Renal cortical epithelial cell (primary cell): ENCODE measurements at places on chromosomes 1 and 21. TPM values are rescaled to one million over a fixed set of nuclear protein-coding genes. Genes with fewer than 3 reads are reported as not detected.

The TFF3 gene
- total RNA-seq: 0.40 and 0.87 TPM in 2 replicates

The SLAMF7 gene
- 0.17 TPM in 1 of 2 replicates, not detected in the other for total RNA-seq

The DISP3 gene
- under 0.01 TPM in 1 of 2 replicates, not detected in the other for total RNA-seq

The NPL gene
- total RNA-seq: 0.35 and 1.5 TPM in 2 replicates

The TSPAN2 gene
- 9.8 and 14.1 TPM in 2 replicates for total RNA-seq

The RORC gene
- total RNA-seq: 2.1 and 3.9 TPM in 2 replicates

The TCEA3 gene
- total RNA-seq: 4.2 and 9.6 TPM in 2 replicates

The ATP8B2 gene
- total RNA-seq: 46.3 and 58.7 TPM in 2 replicates

The WARS2 gene
- 24.3 and 24.7 TPM in 2 replicates for total RNA-seq

The BMP8A gene
- 0.10 TPM in 1 of 2 replicates, not detected in the other for total RNA-seq

The CHI3L1 gene
- total RNA-seq: 0.10 and 0.69 TPM in 2 replicates

The VSIG8 gene
- not detected in 2 replicates for total RNA-seq

The PPP1R8 gene
- 47.1 and 61.7 TPM in 2 replicates for total RNA-seq

The FCRL1 gene
- not detected in 2 replicates for total RNA-seq

The TTC4 gene
- total RNA-seq: 26.0 and 26.6 TPM in 2 replicates

The SIM2 gene
- 4.0 and 23.1 TPM in 2 replicates for total RNA-seq

The RGSL1 gene
- total RNA-seq: 0.15 TPM in 1 of 2 replicates, not detected in the other

The INAVA gene
- total RNA-seq: 28.1 and 58.5 TPM in 2 replicates

The SYT2 gene
- 0.05 TPM in 1 of 2 replicates, not detected in the other for total RNA-seq

The CHI3L2 gene
- total RNA-seq: 1.6 and 3.0 TPM in 2 replicates

The OR2L2 gene
- not detected in 2 replicates for total RNA-seq
